Activated T-helper 2 cell treated with anti-CD3 and anti-CD28 coated beads, Interferon-gamma antibody, Interleukin-2, Interleukin-4, amounts not matched to agents 10 μg/mL and 5 μg/mL and 100 μg/mL, durations not matched to agents 14 hours and 24 hours and 36 hours (primary cell): ENCODE measurements at places on chromosomes 7 and 10. TPM values are rescaled to one million over a fixed set of nuclear protein-coding genes. Genes with fewer than 3 reads are reported as not detected.

Gene SFTPA1
- not detected in 2 replicates for total RNA-seq

Gene ATG9B
- 5.0 and 6.4 TPM in 2 replicates for total RNA-seq

Gene NUTM2E
- total RNA-seq: 0.11 TPM in 1 of 2 replicates, not detected in the other

Gene RET
- total RNA-seq: 0.21 and 0.59 TPM in 2 replicates

Gene HERPUD2
- 24.9 and 25.8 TPM in 2 replicates for total RNA-seq

Gene CTTNBP2
- not detected in 2 replicates for total RNA-seq

Gene SPDYE5
- total RNA-seq: not detected in 2 replicates

Gene HIF1AN
- 46.7 and 47.9 TPM in 2 replicates for total RNA-seq

Gene KCTD7
- total RNA-seq: 10.3 and 12.0 TPM in 2 replicates

Gene FAM20C
- 0.74 and 1.3 TPM in 2 replicates for total RNA-seq

Gene CHST15
- total RNA-seq: 0.07 TPM in 1 of 2 replicates, not detected in the other

Gene GPR146
- total RNA-seq: 5.6 and 6.7 TPM in 2 replicates

Gene GPRIN2
- total RNA-seq: not detected in 2 replicates

Gene PVRIG
- 18.7 and 21.7 TPM in 2 replicates for total RNA-seq

Gene CYP2C19
- total RNA-seq: not detected in 2 replicates

Gene MYO3A
- not detected in 2 replicates for total RNA-seq

Gene MOGAT3
- total RNA-seq: not detected in 2 replicates
